ENCODE measurements at places on chromosomes 12 and 14.

- no peak for DNase-seq
Measured at GRCh38 chr12:59401862-59402261, 194.0 kb upstream of the SLC16A7 start.

DNA sequence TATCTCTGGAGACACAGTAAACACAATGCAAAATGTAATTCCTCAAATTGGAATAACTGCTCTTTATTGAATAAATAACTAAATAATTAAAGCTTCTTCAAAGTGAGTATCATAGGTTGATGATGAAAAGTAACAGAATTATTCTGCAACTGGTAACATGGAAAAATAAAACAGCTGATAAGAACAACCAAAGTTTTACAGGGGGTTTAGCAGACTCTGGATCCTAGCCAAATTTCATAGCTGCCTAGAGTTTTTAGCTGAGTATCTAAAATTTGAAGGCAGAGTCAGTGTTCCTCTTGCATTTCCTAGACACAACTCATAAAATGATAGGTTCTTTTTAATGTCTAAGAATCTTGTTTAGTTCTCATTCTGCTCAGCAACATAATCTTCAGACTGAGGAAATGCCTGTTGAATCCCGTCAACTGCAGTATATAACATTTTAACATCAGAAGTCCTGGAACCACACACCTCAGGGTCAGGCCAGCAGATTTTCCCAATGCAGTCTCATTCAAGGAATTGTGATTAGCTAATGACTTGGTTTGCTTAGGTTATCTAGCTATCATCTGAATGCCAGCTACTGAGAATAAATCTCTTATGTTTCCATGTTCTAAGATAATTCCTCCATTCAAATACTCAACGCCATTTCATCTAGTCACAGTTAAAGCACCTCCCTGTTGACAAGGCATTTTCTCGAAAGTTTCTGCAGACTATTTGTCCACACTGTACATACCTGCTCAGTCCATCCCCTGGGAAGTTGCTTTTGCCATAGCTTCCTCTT, 411.6 kb downstream of the BCAT1 start:
- DNase-seq = no peak

DNA sequence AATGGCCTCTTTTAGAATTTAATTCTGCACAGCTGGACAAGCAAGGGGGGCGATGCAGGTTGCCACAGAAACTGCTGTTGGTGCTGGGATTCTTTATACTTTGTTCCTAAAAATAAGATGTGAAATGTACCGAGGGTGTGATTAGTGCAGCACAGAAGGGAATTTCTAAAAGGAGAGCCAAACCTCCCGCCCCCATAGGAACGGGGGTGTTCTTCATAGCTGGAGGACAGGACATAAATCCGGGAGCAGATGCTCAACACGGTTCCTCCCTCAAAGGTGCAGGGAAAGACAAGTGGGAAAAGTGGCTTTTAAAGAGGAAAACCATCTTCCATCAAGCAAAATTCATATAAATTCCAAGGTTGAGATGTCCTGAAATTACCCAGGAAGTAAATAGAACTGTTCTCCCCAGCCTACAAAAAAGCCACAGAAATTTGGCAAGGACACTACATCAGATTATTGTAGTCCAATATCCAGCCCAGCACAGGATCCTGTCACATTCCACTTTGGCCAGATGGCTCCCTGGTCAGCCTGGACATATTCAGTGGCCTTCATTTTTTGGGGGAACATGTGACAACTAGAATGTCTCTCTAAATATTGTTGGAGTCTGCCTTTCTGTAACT, 51.4 kb upstream of the TMX1 start:
- no peak for DNase-seq

- no peak for DNase-seq
Measured at GRCh38 chr14:52551696-52552062, 626 bp downstream of the TXNDC16 start.

Measured in stromal cell of bone marrow (primary cell).